ENCODE measurements at places on chromosomes 5 and 9.

DNA sequence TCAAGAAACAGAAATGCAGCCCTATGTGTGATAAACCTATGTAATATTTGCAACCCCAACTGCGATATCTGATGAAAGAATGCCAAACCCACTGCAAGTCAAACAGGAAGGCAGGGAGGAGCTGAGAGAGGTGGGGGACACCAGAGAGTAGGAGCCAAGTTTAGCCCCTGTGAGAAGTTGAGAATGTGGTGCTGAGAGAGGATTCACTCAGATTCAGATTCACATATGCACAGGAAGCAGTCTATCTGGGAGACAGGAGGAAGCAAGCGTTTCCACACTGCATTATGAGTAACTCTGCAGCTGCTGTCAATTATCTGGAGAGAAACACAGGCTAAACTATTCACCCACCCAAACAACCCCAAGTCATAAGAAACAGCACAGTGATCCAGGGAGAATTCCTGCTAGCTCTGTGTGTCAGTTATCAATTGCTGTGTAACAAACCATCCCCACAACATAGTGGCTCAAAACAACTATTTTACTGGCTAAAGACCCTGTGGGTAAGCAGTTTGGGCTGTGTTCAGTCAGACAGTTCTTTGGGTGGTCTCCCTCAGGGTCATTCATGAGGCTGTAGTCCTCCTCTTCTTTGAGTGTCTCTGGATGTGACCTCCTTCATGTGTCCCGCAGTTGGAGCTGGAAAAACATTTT is 161.9 kb upstream of the RAI14 start:
- no peak for DNase-seq

DNA sequence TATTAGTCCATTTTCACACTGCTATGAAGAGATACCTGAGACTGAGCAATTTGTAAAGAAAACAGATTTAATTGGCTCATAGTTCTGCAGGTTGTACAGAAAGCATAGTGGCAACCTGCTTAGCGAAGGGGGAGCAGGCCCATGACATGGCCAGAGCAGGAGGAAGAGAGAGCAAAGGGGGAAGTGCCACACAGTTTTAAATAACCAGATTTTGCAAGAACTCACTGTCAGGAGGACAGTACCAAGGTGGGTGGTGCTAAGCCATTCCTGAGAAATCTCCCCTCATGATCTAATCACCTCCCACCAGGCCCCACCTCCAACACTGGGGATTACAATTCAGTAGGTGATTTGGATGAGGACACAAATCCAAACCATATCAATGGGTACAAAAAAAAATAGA is 16.8 kb upstream of the PCSK5 start:
- DNase-seq: no peak

GRCh38 chr5:4384649-4385048 is 755.5 kb upstream of the ADAMTS16 start:
- DNase-seq: no peak

DNA sequence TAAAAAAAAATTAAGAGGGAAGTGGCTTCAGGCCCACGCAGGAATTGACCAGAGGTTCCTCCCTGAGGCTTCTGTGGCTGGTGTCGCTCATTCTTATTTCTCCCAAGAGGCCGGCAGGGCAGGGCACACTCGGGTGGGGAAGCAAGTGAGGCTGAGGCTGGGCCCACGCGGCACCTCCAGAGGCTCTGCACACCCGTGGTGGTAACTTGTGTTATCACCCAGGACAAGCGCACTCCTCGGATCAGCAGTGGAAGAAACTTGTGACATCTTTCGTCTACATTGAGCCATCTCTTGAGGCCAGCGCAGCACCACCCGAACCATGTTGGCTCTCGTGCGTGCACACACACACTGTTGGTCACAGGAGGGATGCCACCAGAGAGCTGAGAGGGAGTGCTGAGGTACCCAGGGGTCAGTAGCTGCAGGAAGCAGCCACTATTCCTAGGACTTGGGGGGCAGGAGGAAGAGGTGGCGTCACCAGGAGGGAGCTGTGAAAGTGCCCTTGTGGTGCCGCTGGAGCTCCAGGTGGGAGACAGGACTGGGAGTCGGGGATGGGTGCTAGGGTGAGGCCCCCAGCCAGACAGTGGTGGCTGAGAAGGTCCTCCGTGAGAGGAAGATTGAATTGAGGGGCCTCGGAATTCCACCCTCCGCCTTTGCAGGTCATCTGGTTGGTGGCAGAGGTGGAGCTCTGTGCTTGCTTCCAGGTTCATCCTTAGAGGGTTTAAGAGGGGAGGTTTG is 6.4 kb downstream of the NDUFS6 start:
- DNase-seq: no peak

DNA sequence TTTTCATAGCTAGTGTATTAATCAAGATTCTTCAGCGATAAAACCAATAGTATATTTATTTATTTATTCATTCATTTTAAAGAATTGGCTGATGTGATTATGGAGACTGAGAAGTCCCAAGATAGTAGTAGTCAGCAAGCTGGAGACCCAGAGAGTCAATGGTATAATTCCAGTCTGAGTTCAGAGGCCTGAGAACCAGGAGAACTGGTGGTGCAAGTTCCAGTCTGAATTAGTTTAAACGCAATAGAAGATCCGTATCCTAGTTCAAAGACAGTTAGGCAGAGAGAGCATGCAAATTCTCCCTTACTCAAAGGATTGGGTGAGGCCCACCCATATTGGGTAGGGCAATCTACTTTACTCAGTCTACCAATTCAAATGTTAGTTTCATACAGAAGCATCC is 364.2 kb upstream of the RPS23 start:
- DNase-seq: no peak

- DNase-seq: peak; percentile 73
These were observed 202.5 kb downstream of the MEF2C start for GRCh38 chr5:88680253-88681132.

GRCh38 chr9:14214065-14214684 is 99.8 kb downstream of the NFIB start:
- DNase-seq: no peak

GRCh38 chr5:139814704-139815280 is 19.2 kb downstream of the PSD2 start:
- no peak for DNase-seq

DNA sequence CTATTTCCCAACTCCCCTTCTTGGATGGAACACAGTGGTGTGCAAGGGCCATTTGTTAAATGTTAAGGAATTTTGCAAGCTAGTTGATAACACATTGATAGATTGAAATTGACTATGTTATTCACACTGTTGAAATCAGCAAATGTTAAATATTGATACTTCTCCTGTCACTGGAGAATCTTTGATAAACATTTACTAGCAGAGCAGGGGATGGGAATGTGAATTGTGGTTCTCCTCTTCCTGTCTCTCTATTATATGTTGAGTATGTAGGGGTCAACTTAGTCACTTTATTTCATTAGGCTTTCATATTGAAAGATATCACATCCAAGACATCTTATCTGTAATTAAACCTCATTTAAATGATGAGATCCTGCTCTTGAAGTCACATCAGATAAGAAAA is 533.9 kb downstream of the TLR4 start:
- no peak for DNase-seq

DNA sequence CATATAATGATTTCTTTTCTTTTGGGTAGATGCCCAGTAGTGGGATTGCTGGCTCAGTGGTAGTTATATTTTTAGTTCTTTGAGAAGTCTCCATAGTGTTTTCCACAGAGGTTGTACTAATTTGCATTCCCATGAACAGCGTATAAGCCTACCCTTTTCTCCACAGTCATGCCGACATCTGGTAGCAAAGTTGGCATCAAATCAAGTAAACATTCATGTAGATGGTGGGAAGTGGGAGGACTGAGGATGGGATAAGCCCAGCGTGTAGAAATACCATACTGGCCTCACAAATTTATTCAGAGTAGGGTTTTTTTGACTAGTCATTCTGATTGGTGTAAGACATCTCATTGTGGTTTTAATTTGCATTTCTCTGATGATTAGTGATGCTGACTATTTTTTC is 115.4 kb downstream of the EGFLAM start:
- no peak for DNase-seq

Data from stimulated activated CD8-positive, alpha-beta memory T cell treated with anti-CD3 and anti-CD28 coated beads, Interleukin-2, amount 100 ng/mL, for 48 hours (primary cell).